ENCODE measurements at places on chromosomes 3 and 15.

DNA sequence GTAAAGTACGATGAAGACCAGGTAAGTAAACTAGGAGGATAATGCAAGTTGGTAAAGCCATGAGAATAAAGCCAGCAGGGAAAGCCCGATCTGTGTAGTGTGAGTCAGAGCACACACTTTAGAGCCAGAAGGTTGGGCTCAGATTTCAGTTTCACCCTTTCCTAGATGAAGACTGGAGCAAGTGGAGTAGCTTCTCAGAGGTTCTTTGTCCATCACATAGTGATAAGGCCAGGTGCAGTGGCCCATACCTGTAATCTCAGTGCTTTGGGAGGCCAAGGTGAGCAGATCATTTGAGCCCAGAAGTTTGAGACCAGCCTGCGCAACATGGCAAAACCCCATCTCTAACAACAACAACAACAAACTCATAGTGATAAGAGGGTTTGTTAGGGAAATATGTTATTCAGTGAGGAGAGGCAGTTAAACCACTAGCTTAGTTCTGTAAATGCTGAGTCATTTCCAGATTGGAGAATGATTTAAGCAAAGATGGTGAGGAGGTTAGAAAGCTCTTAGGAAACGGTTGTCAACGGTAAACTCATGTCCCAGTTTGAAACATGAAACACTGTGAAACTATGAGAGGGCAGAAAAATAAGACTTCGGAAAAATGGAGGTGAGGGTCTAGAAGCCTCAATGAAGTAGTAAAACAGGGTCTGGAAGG lies 39.0 kb downstream of the IL12A start:
- DNase-seq = peak; percentile 73

GRCh38 chr15:74798388-74799254 lies 14.0 kb upstream of the LMAN1L start:
- DNase-seq = no peak

DNA sequence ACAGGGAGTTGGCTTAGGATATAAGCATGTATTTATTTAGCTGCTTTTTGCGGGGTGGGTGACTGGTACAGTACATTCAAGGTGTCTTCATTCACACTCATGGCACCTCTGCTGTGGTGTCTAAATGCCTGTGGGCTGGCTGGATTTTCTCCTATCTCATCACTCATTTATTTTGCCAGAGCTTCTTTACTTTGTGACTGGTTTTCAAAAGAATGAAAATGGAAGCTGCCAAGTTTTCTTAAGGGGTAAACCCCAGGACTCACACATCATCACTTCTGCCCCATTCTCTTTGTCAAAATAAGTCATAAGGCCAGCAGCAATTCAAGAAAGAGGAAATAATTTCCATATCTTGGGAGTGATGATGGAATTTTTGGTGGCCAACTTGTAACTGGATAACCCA lies 493.4 kb upstream of the ALCAM start:
- no peak for DNase-seq

GRCh38 chr3:3356846-3357245 lies 177.4 kb upstream of the CRBN start:
- DNase-seq = no peak

DNA sequence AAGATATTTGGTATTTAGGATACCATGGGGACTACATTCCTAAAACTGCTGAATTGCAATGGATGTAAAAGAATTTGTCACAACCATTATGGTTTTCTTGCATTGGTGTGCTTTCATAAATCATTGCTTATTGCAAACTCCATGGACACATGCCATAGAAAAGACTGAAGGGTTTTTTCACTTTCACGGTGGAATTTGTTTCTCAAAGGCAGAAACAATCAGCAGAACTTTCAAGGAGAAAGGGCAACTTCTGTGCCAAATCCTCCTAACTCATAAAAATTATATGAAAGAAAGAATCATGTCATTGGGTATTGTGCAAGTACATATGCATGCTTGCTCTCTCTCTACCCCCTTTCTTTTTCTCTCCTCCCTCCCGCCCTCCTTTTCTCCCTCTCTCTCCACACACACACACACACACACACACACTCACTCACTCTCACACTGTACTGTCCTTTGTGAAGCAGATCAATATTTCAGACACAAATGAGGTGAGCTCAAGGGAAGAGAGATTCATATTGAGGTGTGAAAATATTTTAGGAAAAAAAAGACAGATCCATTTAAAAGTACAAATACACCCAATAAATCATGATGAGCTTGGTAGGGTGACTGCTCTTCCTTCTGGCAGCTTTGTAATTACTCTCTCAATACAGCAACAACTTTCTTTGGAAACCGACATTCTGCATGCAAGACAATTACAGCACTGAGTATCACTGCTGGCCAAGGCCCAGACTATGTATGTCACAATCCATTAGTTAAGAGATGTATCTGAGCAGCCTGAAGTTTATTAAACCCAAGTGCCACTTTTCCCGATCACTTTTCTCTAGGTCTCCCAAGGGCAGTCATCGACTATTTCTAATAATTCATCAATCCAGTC lies 492.6 kb downstream of the TUSC7 start:
- DNase-seq = peak; percentile 6

GRCh38 chr3:71579326-71579934 lies 4.1 kb downstream of the FOXP1 start:
- no peak for DNase-seq

DNA sequence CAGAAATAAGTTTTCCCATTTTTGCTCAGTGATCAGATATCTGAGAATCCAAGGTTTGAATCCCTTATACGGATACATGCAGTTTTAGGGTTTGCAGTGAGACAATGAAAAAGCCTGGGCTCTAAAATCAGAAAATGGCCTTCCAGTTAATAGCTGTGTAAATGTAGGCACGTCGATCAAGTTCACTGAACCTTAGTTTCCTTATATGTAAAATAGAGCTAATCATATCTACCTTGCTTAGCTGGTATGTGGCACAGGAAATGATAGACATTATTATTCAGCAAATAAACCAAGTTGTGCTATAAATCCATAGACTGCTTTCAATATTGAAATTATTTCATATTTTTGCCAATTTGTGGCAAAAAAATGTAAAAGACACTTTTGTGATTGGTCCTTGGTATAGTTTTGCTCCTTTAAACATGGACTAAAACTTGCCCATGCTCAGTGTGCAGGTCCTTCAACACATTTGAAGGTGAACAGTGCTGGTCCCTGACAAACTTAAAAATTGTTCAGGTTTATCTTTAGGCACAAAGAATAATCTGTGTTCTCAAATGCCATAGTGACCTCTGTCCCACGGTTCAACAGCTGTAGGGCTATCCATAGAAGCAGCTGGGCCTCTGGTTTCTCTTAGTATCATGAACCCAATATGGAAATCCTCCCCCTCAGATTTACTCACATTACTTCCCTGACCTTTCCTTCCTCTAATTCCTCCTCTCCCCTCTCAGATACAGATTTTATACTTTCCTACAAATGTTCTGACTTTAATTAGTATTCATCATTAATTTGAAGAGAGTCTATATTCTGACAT lies 51.0 kb downstream of the CCDC54 start:
- no peak for DNase-seq

- DNase-seq = no peak
Measured at GRCh38 chr3:156776031-156776430, 50.1 kb upstream of the LEKR1 start.

DNA sequence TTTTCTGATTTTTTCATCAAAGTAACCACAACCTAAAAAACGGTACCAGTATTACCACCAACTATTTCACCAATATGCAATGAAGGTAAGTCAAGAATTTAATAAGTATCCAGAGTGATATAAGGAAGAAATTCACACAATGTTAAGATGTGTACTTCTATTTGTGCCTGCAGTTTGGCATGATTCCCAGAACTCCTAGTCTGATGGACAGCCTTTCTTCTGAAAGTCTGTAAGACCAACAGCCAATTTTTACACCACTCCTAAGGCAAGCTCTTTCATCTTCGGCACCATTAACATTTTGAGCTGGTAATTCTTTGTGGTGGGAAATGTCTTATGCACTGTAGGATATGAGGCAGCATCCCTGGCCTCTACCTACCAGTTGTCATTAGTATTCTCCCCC lies 108.3 kb downstream of the VPS13C start:
- DNase-seq = no peak

GRCh38 chr3:135310317-135310716 lies 515.3 kb downstream of the EPHB1 start:
- no peak for DNase-seq

- DNase-seq = no peak
Measured at GRCh38 chr3:182325213-182325950, 467.9 kb upstream of the ATP11B start.

DNA sequence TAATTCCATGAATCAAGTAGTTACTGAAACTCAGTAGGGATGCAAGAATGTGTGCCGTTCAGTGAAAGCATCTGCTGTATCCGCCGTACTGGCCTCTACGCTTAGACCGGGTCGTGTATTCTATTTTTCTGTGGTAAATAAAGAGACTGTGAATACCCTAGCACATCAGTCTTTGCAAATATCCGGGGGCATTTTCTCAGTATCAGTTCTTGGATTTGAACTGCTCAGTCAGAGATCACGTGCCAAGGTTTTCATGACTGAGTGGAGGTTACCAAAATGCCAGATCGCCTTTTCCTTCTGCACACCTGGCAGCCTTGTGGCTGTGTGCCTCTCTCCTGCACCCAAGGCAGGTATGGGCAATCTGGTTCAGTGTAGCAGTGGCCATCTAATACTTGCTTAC lies 377.0 kb downstream of the OCA2 start:
- no peak for DNase-seq

- no peak for DNase-seq
Measured at GRCh38 chr3:155178810-155179436, 98.8 kb downstream of the MME start.

GRCh38 chr3:120370463-120370862 lies 21.3 kb upstream of the LRRC58 start:
- DNase-seq = no peak

- no peak for DNase-seq
Measured at GRCh38 chr15:88391006-88391405, 76.2 kb downstream of the MRPL46 start.

DNA sequence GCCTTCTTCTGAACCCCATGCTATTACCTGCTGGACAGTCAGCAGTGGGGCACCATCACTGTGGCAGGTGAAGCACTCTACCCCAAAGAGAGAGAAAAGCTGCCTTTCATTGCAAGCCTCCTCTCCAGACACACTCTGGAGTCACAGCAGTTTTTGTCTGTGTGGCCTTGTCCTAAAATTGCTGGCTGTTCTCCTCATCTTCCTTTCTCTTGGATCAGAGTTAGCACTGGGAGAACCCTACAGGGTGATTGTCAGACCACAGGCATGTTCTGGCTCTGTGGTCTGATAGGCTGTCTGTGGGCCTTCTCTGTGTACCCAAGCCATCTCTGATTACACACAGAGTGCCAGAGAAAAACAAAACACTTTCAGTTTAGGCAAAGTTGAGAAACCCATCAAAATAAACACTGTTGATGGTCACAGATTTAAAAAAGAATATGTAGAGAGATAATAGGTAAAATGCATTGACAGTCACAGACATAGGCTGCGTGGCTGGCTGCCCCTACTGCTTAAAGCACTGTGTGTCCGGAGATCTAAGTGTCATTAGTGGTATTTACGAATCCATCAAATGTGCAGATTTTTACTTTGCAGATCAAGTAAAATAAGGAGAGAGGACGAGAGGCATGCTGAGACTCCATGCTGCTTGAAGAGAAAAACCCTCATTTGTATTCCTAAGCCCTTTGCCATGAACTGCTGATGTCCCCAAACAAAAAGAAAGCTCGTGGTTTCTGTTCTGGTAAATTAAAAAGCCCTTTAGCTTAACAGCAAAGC lies 689.9 kb downstream of the TUSC7 start:
- DNase-seq = peak; percentile 28

- DNase-seq = no peak
Measured at GRCh38 chr15:89778861-89779260, 2.7 kb downstream of the MESP2 start.

GRCh38 chr3:38003371-38003816 lies 12.8 kb downstream of the VILL start:
- DNase-seq = peak; percentile 41

GRCh38 chr3:133453383-133453782 lies 53.5 kb downstream of the BFSP2 start:
- DNase-seq = no peak

GRCh38 chr3:127260416-127260815 lies 27.4 kb downstream of the PRR20G start:
- no peak for DNase-seq

GRCh38 chr3:27220166-27220565 lies 149.0 kb downstream of the NEK10 start:
- DNase-seq = peak; percentile 15

- peak; percentile 59 for DNase-seq
Measured at GRCh38 chr3:46867550-46867898, 4.3 kb upstream of the MYL3 start.

DNA sequence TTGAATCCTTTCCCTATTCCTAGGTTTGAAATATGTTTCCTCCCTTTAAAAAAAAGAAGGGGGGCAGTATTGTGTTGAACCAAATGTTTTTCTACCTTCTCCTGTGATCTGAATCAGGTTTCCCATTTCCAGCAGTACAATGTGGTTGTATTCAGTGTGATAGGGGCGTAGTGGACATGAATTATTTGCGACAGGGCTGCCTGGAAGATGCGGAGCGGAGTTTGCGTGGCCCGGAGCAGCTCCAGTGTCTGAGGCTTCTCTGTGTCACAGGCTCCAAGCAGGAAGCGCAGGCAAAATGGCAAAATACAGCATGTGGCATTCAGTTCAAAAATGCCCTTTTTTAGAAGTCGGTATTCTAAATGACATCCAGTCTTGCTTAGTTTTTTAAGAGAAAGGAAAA lies 154.4 kb downstream of the PGPEP1L start:
- peak; percentile 95 for DNase-seq

DNA sequence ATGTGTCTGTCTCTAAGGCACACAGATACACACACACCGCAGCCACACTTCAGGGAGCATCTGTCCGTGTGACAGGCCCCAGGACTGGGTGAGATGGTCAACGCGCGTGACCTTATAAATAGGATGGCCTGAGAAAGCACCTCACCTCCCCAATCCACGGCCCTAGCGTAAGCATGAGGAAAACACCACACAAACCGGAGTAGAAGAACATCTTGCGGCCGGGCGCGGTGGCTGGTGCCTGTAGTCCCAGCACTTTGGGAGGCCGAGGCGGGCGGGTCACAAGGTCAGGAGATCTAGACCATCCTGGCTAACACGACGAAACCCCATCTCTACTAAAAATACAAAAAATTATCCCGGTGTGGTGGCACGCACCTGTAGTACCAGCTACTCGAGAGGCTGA lies 1.6 kb downstream of the NIPA1 start:
- DNase-seq = no peak

GRCh38 chr3:88440701-88441100 lies 290.9 kb downstream of the C3orf38 start:
- no peak for DNase-seq
